ENCODE measurements at places on chromosomes 3 and 15.
A peak's percentile ranks its signal among the peaks of the same experiment; 100 is the strongest.

DNA sequence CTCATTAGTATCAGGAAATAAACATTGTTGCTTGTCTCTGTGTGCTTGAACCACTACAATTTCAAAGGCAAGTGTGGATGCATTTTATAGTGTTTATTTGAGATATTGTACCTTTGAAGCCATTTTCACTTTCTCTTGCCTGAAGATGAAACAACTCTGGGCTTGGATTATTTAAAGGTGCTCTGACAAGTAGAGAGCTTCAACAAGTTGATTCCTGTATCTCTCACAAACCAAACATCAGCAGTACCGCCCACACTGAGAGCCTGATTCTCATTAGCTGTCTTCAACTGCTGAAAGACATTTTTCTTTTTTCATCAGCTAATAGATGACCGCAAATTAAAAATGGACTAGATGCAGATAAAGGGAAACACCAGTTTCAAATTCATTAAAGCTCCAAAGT, 806 bp upstream of the CERS3 start:
- no peak for DNase-seq

- no peak for DNase-seq
Observed at GRCh38 chr3:17709236-17709810, 33.1 kb downstream of the TBC1D5 start.

- no peak for DNase-seq
Observed at GRCh38 chr15:39574427-39574826, 6.5 kb upstream of the THBS1 start.

- no peak for DNase-seq
Observed at GRCh38 chr15:38176691-38177090, 75.9 kb upstream of the SPRED1 start.

DNA sequence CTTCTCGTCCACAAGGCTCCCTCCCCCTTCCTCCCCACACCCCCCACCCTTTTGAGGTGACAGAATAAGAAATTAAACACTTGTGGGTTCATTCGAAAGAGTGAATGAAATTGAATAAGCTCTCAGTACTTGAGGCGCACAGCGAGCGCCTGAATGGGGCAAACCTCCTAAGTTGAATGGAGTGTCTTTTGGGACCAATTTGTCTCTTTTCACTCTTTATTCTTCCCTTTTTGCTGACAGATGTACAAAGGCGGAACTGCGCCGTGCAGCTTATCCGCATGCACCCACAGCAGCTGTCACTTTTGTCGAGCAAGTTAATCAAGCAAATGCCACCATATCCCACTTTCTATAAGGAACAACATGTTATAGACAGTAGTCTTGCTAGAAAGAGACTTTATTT, 47.9 kb upstream of the FEZF2 start:
- DNase-seq = no peak

DNA sequence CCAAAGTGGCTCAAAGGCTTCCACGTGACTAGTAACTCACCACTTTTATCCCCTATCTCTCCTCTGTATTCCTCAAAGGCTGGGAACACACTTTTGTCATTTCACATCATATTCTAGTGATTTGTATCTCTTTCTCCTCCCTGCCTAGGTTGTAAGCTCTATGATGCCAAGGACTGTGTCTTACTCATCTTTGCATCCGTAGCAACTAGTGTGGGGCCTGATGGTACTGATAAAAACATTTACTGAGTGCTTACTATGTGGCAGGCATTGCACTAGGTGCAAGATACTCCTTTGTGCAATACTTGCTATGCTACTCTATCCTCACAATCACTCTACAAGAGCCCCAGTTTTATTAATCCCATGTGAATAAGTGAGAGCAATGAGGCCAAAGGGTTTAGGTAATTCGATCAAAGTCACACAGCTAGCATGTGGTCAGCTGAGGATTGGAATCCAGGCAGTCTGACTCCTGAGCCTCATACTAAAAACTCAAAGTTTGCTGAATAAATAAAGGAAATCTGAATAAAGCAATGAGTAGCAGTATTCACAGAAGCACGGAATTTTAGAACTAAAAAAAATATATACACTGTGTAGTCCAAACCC, 342.6 kb upstream of the ICE2 start:
- no peak for DNase-seq

DNA sequence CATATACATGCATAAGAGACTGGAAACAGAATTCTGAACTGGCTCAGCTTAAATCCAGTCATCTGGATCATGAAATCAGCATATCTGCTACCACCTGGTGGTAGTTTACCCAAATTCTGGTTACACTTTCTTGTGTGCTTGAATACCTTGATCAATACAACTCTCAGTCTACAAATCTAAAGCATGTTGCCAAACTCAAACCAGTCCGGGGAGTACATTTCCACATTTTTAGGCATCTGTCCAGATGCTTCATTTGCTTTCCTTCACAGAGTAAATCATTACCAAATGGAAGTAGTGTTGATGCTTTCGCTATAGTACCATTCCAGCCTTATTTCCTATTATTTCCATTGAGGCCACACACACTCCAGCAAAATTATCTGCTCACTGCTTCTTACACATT, 126.4 kb downstream of the P2RY1 start:
- no peak for DNase-seq

- peak; percentile 38 for DNase-seq
Observed at GRCh38 chr15:84878504-84878903, 6.0 kb upstream of the SLC28A1 start.

DNA sequence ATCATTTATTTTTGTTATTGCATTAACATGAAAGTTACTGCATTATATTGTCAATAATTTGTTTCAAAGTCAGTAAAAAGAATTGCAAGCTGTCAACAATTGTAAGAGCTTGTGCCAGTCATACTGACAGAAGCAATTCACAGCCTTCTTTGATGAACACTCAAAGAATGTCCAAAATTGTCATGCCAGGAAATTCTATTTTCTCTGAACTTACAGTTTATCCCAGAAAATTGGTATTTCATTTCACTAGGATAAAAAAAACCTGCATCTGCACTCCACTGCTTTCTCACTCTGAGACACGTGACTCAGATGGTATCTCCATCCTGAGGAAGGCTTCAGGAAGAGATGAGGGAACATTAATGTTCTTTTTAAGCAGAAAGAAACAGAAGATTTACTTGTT, 332.6 kb upstream of the CCDC54 start:
- no peak for DNase-seq

DNA sequence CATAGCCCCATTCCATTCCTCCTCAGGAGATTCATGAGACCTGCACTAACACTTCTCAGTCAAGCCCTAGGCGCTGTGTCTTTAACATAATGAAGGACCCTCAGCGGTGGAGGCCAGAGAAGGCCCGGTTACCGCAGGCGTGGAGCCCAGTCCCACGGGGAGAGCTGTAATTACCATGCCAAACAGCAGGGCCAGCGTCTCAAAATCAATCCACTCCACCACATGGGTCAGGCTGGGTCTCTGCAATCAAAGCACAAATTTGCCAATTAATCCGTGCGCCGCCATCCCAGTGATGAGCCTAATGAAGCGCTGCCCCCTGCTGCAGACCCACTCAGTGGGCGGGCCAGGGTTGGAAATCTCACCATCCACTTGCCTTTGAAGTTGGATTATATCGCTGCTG, 109.7 kb downstream of the OCA2 start:
- DNase-seq = no peak

GRCh38 chr3:42012383-42012934, 50.6 kb upstream of the ULK4 start:
- no peak for DNase-seq

DNA sequence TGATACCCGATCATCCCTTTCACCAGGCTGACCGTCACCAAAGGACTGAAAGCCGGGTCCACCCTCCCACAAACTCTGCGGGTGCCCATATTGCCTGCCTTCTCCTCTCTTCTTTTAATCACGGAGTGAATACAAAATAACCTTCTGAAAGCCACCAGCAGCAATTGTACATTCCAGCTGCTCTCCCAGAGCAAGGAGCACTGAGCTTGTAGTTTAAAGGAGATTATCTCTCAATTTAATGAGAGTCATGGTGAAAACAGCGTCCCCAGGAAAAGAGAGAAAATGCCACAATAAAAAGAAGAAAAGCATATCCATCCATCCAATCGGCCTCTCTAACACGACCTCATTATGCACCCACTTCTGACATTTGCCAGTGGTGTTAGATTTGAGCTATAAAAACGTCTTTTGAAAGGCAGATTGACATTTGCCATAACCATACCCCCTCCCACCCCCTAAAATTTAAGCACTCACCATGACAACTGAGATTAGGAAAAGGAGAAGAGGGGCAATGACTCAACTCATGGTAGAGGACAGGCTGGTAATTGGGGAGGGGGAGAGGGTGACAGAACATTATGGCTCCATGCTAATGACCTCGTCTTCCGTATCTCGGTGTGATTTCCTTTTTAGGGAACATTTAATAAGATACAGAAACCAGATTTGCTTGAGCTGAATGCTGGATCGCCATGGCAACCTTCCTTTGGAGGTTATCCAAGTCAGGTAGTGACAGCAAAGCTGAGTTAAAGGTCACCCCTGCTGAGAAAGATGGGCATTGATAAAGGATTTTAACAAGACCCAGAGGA, 106.2 kb downstream of the ST8SIA2 start:
- DNase-seq = no peak

GRCh38 chr15:67145710-67146109, 80.3 kb downstream of the SMAD3 start:
- DNase-seq = no peak

GRCh38 chr3:183816681-183817510, 8.5 kb downstream of the MAP6D1 start:
- no peak for DNase-seq

DNA sequence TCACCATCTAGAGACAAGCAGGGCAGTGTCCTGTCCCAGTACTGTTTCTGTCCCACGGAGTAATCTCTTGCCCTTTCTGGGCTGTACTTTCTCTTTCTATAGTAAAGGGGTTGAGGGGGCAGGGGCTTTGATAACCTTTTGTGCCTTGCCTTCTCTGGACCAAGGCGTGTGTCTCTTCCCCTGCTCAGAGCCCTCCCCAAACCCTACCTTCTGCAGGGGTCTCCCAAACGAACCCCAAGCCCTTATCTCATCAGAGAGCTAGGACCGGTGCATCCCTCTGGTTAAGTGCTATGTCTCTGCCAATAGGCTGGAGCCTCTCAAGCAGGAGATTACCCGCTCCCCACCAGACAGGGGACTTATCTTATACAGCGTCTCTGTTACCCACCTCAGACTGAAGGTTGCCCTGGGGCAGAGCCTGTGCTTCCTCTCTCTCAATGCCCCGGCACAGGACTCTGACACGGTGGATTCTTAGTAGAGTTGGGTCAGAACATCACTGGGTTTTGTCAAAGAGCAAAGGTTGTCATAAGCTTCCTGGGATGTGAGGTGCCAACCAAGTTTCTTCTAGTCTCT, 2.9 kb downstream of the PLEKHO2 start:
- no peak for DNase-seq

DNA sequence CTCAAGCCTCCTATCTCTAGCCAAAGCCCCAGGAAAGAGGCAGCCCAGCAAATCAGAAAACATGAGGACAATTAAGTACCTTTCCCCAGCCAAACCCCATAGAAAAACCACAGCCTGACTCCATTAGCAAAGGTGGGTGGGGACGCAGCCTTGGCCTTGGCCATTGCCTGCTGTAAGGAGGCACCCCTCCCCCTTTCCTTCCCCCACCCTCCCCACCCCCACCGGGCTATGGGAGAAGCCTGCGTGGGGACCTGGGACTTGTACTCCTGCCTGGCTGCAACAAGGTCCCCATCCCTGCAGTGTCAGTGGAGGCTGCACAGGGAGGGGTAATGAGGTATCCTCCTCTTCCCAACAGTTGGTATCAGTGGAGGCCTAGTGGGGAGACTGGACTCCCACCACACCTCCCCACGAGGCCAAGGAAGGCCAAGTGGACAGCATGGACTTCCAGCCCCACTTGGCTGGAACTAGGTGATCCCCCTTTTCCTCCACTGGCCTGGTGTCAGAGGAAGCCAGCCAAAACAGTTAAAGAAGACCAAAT, 20.5 kb downstream of the PRR23E start:
- DNase-seq = no peak

GRCh38 chr3:141529256-141529655, 42.4 kb downstream of the RASA2 start:
- DNase-seq = no peak

GRCh38 chr15:46088486-46089445, 453.9 kb downstream of the SQOR start:
- DNase-seq = no peak

GRCh38 chr3:60424942-60425341, 826.3 kb downstream of the FHIT start:
- no peak for DNase-seq

DNA sequence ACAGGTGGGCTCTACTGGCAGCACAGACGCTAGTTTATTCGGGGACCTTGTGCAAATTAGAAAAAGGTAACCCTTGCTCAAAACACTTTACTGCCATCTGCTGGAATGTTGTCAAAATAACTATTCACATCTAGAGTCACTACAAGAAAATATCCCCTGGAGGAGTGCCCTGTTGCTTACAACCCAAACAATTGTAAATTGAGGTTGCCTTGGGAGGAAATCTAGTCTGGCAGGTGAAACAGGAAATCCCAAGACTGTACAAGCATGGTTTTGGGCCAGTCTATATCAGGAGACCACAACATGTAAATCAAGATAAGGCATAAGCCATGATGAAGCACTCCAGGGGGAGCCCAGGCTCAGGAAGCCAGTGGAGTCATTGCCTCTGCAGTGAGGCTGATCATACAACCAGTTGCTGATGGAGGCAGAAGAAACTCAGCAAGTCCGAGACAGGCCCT, 136.8 kb upstream of the ACP3 start:
- DNase-seq = peak; percentile 30

DNA sequence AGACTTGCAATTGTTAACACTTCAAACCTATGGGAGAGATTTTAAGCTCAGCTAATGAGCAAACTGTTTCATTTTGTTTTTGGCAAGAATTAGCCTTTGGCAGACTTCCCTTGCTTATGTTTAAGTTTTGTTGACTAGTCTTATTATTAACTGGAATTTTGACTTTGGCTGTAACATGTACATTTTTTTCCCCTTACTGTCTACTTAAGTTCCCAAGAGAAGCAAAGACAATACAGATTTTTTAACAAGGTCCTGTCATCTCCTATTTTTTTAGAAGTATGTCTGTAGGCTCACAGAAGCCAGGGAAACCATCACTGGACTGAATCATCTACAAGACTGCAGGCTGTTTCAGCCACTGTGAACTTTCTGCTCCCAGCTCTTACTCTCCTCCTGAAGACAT, 74.3 kb downstream of the DGKG start:
- DNase-seq = no peak

GRCh38 chr3:179108086-179108485, 36.5 kb upstream of the ZMAT3 start:
- no peak for DNase-seq

GRCh38 chr3:132847849-132848625, 125.8 kb upstream of the NPHP3 start:
- DNase-seq = no peak

GRCh38 chr15:47577000-47577399, 140.3 kb upstream of the SEMA6D start:
- DNase-seq = no peak
